Heart left ventricle (tissue), 16 donors: ENCODE measurements at places on chromosomes 7 and 10. TPM values are rescaled to one million over a fixed set of nuclear protein-coding genes. Genes with fewer than 3 reads are reported as not detected.
A peak's percentile ranks its signal among the peaks of the same experiment; 100 is the strongest.

ASB10 gene
- polyA plus RNA-seq: 6.9 TPM

ADGRA1 gene
- not detected for polyA plus RNA-seq

DNA sequence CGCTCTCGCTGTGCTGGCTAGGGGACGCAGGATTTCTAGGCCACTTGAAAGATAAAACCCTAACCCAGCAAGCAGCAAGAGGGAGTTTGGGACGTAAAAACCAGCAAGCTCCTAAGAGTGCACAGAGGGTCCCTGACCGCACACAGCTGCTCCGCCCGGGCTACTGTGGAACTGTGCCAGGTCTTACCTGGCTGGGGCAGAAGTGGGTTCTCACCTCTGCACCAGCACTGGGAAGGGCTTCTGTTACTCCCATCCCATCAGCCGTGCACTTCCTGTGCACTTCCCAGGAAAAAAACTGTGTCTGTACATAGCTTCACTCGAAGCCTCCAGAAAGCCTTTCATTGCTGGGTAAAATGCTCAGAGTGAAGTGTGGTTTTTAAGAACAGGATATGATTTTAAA is 45.9 kb upstream of the PTF1A start:
- no peak overlapping the region for H3K27ac ChIP-seq
- DNase-seq: no peak
- no peak overlapping the region for H3K4me3 ChIP-seq
- no peaks in the 10 kb centered on the region for H3K36me3 ChIP-seq

GRCh38 chr10:75358835-75359421 is 42.6 kb downstream of the ZNF503 start:
- DNase-seq: no peak
- H3K4me1 ChIP-seq: no peaks in the 10 kb centered on the region
- no peak overlapping the region for H3K4me3 ChIP-seq
- no peaks in the 10 kb centered on the region for H3K27me3 ChIP-seq
- H3K36me3 ChIP-seq: no peaks in the 10 kb centered on the region

NKX1-2 gene
- polyA plus RNA-seq: not detected

DENND2A gene
- polyA plus RNA-seq: 4.6 TPM

CLCN1 gene
- polyA plus RNA-seq: 0.03 TPM

EPO gene
- not detected for polyA plus RNA-seq

GRCh38 chr10:70135684-70136083 is 3.1 kb upstream of the AIFM2 start:
- no peak for DNase-seq
- no peaks in the 10 kb centered on the region for H3K36me3 ChIP-seq
- no peak overlapping the region for H3K4me3 ChIP-seq
- H3K27ac ChIP-seq: no peak overlapping the region
- peaks cover 11% of the 10 kb centered on the region for H3K4me1 ChIP-seq
- H3K27me3 ChIP-seq: no peaks in the 10 kb centered on the region

FRMD4A gene
- 12.2 TPM for polyA plus RNA-seq

PTCD1 gene
- 3.7 TPM for polyA plus RNA-seq

TLX1 gene
- polyA plus RNA-seq: 0.08 TPM

DNA sequence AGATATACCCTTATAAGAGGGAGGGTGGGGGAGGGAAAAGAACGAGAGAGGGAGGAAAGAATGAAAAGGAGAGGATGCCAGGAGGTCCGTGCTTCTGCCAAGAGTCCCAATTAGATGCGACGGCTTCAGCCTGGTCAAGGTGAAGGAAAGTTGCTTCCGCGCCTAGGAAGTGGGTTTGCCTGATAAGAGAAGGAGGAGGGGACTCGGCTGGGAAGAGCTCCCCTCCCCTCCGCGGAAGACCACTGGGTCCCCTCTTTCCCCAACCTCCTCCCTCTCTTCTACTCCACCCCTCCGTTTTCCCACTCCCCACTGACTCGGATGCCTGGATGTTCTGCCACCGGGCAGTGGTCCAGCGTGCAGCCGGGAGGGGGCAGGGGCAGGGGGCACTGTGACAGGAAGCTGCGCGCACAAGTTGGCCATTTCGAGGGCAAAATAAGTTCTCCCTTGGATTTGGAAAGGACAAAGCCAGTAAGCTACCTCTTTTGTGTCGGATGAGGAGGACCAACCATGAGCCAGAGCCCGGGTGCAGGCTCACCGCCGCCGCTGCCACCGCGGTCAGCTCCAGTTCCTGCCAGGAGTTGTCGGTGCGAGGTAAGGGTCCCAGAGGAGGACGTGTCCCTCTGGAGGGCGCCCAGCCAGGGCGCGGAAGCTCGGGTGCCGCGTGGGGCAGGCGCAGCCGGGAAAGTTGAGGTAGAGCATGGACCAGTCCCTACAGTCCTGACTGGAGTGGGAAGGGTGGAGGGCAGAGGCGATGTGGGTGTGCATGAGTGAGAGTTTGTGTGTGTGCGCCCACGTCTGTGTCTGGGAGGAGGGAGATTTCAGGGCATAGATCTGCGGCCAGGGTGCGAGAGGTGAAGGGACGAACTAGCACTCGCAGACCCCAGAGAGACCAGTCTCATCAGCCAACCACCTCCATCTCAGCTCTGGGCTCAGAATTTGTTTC is 844 bp downstream of the GRM3 start:
- no peaks in the 10 kb centered on the region for H3K36me3 ChIP-seq
- peaks cover 45% of the 10 kb centered on the region for H3K27me3 ChIP-seq
- H3K27ac ChIP-seq: no peak overlapping the region
- peak overlapping the region; percentile 25 for H3K4me3 ChIP-seq

ARHGAP22 gene
- polyA plus RNA-seq: 1.5 TPM

GRCh38 chr7:139669106-139670061 is 108.4 kb downstream of the HIPK2 start:
- H3K4me1 ChIP-seq: peaks cover 35% of the 10 kb centered on the region
- H3K27me3 ChIP-seq: no peaks in the 10 kb centered on the region
- no peak overlapping the region for H3K27ac ChIP-seq
- no peak overlapping the region for H3K4me3 ChIP-seq

DNA sequence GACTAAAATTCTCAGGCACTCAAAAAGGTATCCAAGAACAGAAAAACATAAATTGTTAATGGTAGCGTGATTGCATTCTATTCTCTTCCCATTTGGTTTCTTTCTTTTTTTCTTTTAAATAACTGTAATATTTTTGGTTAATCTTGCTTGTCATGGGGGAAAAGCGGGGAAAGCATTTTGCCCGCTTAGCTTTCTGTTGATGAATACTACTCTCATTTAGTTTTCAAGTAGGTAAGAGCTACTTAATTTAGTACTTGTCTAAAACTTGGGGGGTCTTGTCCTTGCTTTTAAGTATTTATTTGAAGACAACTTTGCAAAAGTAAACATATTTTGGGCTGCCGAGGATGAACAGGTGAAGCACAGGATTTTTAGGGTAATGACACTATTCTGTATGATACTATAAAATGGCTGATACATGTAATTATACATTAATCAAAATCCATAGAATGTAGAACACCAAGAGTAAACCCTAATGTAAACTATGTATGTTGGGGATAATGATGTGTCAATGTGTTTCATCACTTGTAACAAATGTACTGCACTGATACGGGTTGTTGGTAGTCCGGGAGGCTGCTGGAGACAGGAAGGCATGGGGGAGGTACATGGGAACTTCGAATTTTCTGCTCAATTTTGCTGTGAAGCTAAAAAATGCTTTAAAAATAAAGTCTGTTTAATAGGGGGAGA is 1.7 kb downstream of the TES start:
- peak overlapping the region; percentile 91 for H3K27ac ChIP-seq
- H3K36me3 ChIP-seq: no peaks in the 10 kb centered on the region
- DNase-seq: no peak

FAM204A gene
- 55.9 TPM for polyA plus RNA-seq

DNA sequence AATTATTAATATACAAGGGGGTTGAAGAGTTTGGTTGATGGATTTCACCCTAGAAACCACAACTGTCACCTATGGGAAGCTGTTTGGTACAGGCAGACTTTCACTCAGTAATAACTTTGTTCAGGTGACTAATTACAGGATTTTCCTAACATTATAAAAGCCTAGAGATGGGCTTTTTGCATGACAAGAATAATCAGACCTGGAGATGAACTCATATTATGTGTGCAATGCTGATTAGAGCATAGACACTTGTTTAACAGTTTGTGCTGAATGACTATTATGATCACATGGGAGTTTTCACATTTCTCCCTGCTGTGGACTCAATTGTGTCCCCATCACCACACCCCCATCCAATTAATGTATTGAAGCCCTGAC is 90.2 kb upstream of the STEAP4 start:
- no peaks in the 10 kb centered on the region for H3K36me3 ChIP-seq
- H3K4me3 ChIP-seq: no peak overlapping the region
- no peak for DNase-seq
- no peaks in the 10 kb centered on the region for H3K4me1 ChIP-seq
- H3K27ac ChIP-seq: no peak overlapping the region
- H3K27me3 ChIP-seq: no peaks in the 10 kb centered on the region

DNA sequence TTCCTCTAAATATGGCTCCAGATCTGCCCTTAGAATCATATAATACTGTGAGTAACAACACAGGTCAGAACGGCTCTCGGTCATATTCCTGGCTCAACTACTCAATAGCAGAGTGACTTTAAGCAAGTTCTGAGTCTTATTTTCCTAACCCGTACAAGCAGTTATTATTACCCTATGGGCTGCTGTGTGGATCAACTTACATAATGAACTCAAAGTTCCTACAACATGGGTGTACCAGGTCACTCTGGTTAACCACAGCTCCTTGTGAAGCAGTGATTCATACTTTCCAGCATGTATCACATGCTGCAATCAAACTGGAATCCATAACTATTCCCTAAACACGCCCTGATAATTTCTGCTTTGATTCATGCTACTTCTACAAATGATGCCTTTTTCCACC is 107.3 kb downstream of the LRRN3 start:
- H3K27me3 ChIP-seq: no peaks in the 10 kb centered on the region
- DNase-seq: no peak
- H3K4me3 ChIP-seq: no peak overlapping the region
- no peak overlapping the region for H3K27ac ChIP-seq
- no peaks in the 10 kb centered on the region for H3K4me1 ChIP-seq
